NCI-H1092 (cell line): ENCODE measurements at places on chromosomes 4 and X.

- no peak for DNase-seq
Observed at GRCh38 chr4:76278583-76278982, 27.1 kb downstream of the FAM47E start.

GRCh38 chrX:141176586-141177451, at the start of gene LDOC1:
LDOC1 (minus strand) TSS chrX:141177129; CDS start chrX:141177021, 108 bp downstream.
- DNase-seq, result peak; percentile 81

GRCh38 chr4:10086506-10087120, 30.0 kb downstream of the WDR1 start:
- no peak for DNase-seq

- DNase-seq, result peak; percentile 76
Observed at GRCh38 chr4:127015667-127016117, 617.1 kb upstream of the INTU start.

DNA sequence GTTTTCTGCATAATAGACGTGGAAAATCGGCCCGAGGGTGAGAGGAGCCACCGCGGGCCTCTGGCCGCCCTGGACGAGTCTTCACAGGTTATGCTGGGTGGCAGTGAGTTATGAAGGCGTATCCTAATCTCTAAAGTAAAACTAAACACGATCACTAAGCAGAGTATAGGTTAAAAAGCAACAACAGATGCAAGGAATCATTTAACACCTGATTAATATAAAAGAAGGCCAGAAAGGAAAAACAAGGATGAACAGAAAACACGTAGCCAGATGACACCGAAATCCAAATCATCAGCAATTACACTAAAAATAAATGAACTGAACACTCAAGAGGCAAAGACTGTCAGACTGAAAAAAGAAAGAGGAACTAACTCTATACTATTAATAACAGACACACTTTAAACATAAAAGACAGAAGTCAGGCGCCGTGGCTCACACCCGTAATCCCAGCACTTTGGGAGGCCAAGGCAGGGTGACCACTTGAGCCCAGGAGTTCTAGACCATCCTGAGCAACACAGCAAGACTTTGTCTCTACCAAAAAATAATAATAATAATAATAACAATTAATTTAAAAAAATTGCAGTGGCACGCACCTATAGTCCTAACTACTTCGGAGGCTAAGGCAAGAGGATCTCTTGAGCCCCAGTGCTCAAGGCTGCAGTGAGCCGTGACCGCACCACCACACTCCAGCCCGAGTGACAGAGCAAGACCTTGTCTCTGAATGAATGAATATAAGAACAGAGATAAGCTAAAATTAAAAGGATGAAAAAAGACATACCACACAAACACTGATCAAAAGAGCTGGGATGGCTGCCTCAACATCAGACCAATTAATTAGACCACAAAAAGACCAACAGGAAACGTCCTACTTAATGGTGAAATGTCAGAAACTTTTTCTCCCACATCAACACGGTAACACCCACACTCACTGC, 30.0 kb downstream of the CTBP1 start:
- no peak for DNase-seq

DNA sequence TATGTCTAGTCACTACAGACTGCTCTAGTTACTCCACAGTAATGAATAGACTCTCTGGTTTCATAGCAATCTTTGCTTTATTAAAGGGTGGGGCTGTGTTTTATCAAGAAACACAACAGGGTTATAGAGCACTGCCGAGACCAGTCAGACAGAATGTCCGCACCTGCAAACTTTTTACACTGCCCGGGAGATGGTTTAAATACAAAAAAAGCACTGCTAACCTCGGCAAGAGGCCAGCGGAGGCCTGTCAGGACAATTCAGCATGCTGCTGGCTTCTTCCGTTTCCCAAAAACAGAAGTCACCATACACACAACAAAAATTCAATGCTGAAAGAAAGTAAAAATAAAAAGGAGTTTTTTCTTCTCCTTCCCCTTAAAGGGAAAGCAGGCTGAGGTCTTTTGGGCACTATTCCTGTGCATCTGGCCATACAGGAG, 67.4 kb downstream of the IRF2 start:
- no peak for DNase-seq

DNA sequence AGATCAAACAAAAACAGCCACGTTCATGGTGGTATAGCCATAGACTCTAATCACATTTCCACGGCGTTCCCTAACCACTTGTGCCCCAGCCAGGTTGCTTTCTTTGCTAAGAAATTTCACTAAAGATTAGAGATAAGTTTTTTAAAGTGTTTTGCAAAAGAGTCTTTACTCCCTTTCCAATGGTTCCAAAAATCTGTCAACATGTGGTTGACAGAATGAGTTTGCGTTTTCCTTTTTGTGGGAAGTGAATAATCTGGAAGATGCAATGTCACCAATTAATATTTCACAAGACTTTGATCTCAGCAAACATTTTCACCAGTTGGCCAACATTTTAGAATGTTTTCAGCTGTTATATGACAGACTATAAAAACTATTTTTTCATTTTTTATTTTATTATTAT, 35.3 kb downstream of the CXCL1 start:
- no peak for DNase-seq

DNA sequence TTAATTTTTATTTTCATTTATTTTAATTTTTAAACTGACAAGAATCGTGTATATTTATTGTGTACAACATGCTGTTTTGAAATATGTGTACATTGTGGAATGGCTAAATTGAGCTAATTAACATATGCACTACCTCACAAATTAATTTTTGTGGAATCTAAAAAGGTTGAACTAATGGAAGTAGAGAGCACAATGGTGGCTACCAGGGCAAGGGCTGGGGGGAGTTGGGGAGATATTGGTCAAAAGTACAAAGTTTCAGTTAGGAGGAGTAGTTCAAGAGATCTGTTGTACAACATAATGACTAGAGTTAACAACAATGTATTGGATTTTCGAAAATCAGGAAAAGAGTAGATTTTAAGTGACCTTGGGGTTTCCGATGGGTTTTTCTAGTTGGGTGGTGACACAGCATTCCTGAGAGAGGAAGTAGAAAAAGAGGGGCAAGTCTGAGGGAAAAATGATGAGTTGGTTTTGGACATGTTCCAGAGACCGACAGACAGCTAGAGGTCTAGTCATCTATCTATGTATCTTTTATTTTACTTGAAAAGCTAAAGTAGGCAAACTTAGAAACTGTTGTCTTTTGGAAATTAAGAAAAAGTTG, 23.2 kb downstream of the APOO start:
- no peak for DNase-seq

DNA sequence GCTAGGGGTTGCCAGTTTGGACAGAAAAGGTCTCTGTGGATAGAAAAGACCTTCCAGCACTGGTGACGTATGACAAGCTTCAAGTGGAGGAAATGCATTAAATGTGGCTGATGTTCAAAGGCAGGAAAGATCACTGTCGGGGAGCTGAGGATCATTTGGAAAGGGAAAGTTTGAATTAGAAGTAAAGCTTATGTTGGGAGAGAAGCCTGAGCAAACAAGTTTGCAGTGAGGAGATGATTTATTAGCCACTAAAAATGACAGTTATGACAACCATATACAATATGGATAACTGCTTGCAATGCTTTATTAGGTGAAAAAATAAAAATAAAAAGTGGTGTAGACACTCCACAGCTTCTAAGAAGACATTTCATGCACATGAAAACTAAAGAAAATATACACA, 135.3 kb upstream of the HS3ST1 start:
- no peak for DNase-seq
